NT2/D1 (cell line): ENCODE measurements at places on chromosomes 13 and 19.

DNA sequence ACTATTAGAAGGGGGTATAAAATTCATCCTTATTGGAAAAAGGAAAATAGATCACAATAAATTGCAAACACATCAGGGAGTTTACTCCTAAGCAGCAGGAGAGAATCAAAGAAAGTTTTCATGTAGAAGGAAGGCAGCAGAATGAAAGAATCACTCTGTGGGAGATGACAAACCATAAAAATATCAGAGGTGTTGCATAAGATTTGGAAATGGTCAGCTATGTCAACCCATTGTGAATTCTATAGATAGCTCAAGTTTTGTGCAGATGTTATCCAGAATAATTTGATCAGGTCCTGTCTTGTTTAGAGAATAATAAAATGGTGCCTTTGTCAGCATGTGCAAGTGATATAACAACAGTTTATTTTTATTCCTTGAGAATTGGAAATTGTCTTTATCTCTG is 622.4 kb downstream of the DCT start:
- DNase-seq, result no peak

GRCh38 chr13:51396352-51396751 is 56.5 kb downstream of the INTS6 start:
- DNase-seq, result no peak

DNA sequence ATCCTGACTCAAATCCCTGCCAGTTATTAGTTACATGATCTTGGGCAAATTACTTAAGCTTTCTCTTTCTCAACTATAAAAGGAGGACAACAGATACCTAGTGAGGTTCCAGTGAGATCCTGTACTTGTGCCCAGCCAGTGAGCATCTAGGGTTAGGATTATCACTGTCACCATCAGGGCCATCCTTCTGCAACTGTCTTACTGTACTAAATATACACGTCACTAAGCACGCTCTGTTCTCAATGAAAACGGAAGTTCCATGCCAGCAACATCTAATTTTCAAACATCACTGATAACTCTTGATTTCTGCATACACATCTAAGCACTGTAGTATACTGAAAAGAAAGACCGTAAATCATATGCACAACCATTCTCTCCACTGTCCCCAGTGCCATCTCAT is 70.0 kb downstream of the FOXO1 start:
- no peak for DNase-seq

GRCh38 chr13:101978552-101979315 is 423.1 kb downstream of the FGF14 start:
- DNase-seq, result no peak

DNA sequence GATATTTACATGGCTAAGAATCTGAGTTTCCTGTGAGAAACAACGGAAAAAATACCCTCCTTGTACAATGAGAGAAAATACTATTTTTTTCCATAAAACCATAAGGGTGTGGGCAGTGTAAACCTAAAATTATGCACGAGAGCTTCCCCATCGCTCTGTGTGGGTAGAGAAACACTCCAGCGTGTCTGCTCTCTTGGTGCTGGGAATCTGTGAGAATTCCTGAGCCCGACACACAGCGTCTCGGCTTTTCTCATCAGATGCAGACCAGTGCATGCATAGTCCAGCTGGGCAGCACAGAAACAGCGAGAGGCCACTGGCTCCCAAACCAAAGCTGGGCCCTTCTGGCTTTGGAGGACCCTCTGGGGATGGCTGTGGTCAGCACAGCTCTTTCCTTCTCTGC is 12.0 kb downstream of the PLPP2 start:
- no peak for DNase-seq

DNA sequence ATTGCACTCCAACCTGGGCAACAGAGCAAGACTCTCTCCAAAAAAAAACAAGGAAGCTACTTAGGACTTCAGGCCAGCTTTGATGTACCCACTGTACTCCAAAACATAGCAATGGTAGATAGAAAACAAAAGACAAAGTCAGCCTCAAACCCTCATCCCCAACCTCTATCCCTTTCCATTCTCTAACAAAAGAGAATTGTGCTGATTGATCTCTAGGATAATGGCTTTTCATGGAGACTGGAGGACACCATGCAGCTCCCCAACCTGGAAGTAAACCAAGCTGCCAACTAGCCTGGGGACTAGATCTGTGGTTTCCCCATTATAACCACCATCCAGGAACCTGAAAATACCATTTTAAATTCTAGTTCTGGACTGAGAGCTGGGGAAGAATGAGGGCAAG is 4.3 kb upstream of the ZDHHC20 start:
- DNase-seq, result no peak

DNA sequence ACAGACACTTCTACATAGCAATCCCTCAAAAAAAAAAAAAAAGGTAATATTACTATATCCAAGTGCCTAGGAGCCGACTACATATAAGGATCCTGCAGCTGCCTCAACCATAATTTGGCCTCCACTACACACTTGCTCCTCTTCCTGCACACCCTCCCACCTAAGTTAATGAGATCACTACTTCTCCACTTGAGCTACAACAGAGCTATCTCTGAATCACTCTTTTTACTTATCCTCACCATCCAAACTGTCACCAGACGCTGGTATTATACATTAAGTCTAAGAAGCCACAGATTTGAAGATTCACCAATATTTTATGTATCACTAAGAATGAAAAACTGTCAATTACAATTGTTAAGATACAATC is 8.3 kb downstream of the OBI1 start:
- no peak for DNase-seq

- DNase-seq, result no peak
Observed at GRCh38 chr13:60756306-60756705, 359.3 kb downstream of the TDRD3 start.

- DNase-seq, result no peak
Observed at GRCh38 chr13:110869805-110870706, 44.8 kb downstream of the ANKRD10 start.

- no peak for DNase-seq
Observed at GRCh38 chr19:1266916-1267476, 2.1 kb upstream of the CIRBP start.

GRCh38 chr13:91896547-91896946 is 498.1 kb downstream of the GPC5 start:
- DNase-seq, result no peak

DNA sequence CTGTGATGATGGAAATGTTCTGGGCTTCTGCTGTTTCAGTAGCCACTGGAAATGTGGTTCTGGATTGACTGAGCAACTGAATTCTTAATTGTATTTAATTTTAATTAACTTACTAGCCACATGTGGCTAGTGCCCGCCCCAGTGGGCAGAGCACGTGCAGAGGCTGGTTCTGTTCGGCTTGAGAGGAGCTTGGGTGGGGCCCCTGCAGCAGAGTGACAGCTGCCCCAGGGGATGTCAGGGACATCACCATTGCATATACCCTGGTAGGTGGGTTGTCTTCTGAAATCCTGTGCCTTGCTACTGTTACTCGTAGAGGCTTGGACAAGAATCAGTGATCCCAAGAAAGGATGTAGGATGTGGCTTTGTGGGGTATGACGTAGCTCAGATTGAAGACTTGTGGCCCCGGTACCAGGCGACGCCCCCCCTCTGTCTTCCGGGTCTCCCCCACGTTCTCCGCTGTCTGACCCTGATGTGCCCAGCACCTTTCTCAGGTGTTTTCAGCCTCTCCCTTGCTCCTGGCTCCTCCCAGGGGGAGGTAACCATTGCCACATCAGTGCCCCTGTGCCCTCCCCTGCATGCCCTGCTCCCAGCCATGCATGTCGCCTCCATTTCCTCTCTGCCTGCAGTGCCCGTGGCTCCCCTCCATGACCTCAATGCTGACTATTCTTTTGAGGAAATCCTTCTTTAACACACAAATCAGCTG is 102.6 kb upstream of the RNF113B start:
- DNase-seq, result no peak
